Gastrocnemius medialis (tissue), 4 donors: ENCODE measurements at places on chromosomes 11 and 22. TPM values are rescaled to one million over a fixed set of nuclear protein-coding genes. Genes with fewer than 3 reads are reported as not detected.

Gene IGF2
- total RNA-seq = 29.8 TPM

Gene PHETA2
- 1.8 TPM for total RNA-seq

Gene BARX2
- 1.2 TPM for total RNA-seq

Gene WT1
- not detected for total RNA-seq

Gene LUZP2
- total RNA-seq = not detected

Gene OR2D2
- not detected for total RNA-seq

Gene PRR33
- 0.16 TPM for total RNA-seq

Gene OR51B5
- total RNA-seq = not detected

Gene PRG3
- total RNA-seq = not detected

Gene CECR2
- 12.3 TPM for total RNA-seq

Gene TTC12
- 3.5 TPM for total RNA-seq

Gene MS4A4A
- total RNA-seq = 15.6 TPM

Gene EFCAB6
- total RNA-seq = 0.07 TPM

Gene ANGPTL5
- not detected for total RNA-seq

Gene GSTP1
- 620 TPM for total RNA-seq

Gene BEST1
- 1.7 TPM for total RNA-seq

Gene OR2AT4
- total RNA-seq = not detected

Gene TMEM191B
- not detected for total RNA-seq

Gene PTPRCAP
- 1.4 TPM for total RNA-seq

Gene MS4A12
- total RNA-seq = not detected

Gene HPX
- 8.7 TPM for total RNA-seq
